ENCODE measurements at places on chromosomes 4 and X.

DNA sequence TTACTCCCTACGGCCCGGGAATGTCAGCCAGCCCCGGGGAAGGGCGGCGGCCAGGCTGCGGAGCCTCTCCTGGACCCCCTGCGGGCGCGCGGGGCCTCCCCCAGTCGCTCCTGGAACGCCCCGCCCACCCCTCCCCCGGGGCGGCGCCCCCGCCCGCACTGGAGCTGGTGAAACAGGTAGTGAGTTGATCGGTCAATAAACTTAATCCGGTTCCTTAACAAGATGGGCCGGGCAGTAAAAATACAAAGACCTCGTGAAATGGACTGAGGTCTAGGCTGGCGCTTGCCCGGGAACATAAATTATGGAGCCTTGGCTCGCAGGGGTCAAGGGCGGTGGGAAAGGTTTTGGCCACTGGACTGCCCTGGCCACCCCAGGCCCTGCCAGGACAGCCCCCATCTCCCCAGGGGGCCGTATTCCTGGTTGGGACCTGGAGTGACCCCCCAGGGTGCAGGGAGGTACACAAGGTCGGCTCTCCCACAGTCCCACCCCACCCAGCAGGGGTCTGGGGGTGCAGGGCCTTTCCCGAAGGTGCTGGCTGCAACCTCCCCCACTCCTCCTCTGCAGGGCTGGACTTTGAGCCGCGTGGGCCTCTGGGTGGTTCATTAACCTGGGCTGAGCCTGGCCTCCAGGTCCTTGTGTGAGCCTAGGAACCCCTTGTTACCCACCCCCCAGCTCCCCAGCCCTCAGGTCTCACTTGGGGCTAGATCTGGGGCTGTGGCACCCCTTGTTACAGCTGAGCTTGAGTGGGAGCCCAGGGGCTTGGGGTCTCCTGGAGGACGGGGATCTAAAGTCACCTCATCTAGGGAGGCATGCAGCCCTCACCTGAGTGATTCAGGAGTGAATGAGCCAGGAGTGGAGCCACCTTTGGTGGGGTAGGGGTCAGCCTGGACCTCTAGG lies 2.5 kb downstream of the FGFR3 start:
- DNase-seq: no peak

GRCh38 chr4:159768016-159768415 lies 665.1 kb downstream of the RAPGEF2 start:
- no peak for DNase-seq

- DNase-seq: no peak
Observed at GRCh38 chr4:118810991-118811764, 24.7 kb downstream of the SEC24D start.

GRCh38 chr4:18075823-18076433 lies 54.4 kb upstream of the LCORL start:
- DNase-seq: no peak

DNA sequence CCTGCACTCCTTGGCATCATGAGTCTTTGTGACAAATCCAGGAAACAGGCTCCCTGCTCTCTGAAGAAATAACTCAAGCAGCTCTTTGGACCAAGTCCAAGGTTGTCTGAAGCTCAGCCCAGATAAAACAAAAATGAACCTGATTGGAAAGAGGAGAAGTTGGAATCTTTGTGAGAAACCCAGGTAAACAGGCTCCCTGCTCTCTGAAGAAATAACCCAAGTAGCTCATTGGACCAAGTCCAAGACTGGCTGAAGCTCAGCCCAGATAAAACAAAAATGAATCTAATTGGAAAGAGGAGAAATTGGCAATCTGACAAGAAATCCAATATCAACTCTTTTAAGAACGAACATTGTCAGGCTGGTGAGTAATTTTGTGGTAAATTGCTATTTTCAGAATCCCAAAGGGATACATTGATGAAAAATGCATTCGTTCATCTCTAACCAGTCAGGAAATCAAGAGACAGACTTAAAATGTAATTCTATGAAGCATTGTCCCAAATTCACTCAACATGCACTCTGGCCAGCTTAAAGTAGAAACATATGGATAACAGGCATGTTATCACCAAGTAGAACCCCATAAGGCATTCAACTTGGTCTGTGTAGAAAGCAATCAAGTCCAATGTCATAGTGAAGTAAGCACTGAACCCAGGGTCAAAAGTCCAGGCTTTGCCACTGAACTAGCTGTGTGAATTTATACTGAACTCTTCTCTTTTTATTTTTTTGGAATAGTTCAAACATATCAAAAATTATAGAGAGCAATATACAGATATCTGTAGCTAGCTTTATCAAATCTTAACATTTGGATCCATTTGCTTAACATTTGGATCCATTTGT lies 16.8 kb upstream of the NFXL1 start:
- DNase-seq: no peak

DNA sequence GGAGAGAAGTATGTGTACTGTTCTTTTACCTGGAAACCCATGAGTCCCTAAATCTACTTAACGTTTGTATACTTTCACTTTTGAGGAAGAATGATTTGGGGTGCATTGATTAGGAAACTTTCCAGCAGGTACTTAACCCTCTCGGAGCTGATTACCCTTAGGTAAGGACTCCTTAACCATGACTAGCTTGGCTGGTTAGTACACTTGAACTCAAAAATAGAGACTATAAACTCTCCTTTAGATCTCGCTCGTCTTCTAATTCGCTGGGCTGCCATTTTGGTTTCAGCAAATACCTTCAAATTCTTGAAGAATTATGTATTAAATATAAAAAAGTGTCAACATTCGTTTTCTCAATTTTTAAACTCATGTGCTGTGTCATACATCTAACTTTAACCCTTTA lies 2.0 kb downstream of the USP9X start:
- no peak for DNase-seq

- no peak for DNase-seq
Observed at GRCh38 chr4:101014417-101014816, 332.9 kb downstream of the PPP3CA start.

DNA sequence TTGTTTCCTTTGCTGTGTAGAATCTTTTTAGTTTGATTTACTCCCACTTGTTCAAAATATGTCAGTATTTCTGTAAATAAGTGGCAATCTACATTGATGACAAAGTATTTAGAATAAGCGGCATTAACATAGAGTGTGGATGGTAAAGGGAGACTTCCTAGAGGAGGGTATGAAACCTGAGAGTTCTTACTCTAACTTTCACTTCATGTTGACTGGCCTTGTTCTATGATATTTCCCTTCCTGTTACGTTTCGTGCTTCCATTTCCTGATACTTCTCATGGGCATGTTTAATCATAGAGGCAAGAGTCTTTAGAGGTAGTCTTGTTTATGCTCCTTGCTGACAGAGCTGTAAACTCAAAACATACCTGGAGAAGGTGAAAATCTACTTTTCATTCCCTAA lies 408.9 kb downstream of the GLUD2 start:
- no peak for DNase-seq

DNA sequence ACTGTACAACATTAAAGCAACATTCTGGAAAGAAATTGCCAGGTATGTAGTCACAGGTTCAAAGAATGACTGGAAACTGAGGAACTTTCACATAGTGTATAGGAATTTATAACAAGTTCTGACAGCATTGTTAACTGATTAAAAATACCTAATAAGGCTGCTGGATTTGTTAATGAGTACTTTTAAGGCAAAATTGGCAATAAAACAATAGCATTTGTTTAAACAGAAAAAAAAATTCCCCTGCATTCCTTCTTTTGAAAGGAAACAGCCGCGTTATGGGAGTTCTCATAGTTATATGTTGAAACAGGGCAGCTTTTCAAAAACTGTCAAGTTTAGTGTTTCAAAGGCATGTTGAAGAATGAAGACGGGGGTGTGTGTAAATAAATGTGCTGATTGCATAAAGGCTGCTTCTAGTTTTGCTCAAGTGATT lies 282.5 kb upstream of the FAT1 start:
- no peak for DNase-seq

- DNase-seq: no peak
Observed at GRCh38 chrX:15816438-15816809, 26.1 kb downstream of the ZRSR2 start.

DNA sequence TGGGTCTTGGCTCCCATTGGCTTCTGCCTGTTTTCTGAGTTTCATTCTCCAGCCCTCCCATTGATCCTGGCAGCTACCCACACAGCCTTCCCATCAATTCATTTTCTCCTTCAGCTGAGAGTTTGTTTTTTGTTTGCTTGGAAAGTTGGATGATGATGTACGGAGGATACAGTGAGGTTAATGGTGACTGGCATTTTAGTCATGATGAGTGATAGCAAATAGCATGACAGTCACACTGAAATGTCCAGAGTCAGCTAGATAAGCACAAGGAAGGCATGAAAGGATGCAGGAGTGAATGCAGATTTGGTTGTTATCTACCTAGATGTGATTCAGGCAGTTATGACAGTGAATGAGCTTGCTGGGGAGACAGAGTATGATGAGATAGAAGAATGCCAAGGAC lies 30.6 kb upstream of the LCORL start:
- no peak for DNase-seq

GRCh38 chrX:19544693-19545305 lies 29.5 kb upstream of the MAP3K15 start:
- no peak for DNase-seq

DNA sequence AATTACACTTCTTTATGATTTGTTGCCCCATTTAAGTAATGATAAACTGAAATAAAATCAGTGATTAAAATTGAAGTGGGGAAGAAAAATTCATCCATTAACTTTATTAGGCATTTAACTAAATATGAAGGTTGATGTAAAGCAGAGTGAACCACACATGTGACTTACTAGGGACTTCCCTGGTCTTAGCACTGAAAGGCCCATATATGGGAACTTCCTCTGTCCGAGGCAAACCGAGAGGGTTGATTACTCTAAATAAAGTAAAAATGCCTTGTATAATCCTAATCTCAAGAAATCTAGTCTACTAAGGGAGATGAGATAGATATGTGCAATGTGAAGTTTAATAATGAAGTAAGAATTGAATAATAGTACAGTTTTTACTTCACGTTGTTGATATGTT lies 403.9 kb upstream of the RPS6KA3 start:
- DNase-seq: no peak

DNA sequence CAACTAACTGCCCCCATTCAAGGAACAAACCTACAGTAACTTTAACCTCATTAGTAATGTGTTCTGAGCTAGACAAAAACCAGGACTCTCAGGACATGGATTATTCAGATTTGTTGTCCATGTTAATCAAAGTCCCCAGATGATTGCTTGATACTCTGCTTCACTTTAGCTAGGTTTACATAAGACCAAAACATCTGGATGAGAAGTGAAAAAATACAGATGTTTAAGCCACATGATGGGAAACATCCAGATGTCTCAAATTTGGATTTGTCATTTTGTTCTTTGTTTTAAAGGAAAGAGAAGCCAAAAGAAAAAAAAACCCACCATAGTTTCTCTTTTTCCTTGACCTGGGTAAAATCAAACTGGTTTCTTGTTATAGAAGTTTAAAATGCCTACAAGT lies 48.5 kb upstream of the NRK start:
- no peak for DNase-seq

DNA sequence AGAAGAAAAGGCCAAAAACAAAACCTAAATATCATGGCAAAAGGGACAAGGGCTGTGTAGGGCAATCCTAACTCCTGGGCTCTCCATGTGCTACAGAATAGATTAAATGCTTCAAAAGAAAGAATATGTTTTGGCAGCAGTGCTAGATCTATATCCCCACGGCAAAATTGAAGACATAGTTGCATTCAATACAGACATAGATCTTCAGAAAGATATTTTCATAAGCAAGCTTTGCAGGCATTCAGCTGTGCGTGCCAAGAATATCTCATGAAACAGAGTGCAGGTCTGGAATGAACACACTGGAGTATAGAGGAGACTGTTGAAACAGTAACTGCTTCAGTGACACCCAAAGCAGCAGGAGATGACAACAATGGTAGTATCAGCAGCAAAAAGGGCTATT lies 1476.9 kb downstream of the ARAP2 start:
- DNase-seq: no peak

- DNase-seq: no peak
Observed at GRCh38 chr4:91592125-91592524, 711.6 kb upstream of the GRID2 start.

GRCh38 chr4:113604955-113605354 lies 156.6 kb downstream of the CAMK2D start:
- no peak for DNase-seq

- no peak for DNase-seq
Observed at GRCh38 chr4:185624259-185624589, 88.9 kb upstream of the PDLIM3 start.

DNA sequence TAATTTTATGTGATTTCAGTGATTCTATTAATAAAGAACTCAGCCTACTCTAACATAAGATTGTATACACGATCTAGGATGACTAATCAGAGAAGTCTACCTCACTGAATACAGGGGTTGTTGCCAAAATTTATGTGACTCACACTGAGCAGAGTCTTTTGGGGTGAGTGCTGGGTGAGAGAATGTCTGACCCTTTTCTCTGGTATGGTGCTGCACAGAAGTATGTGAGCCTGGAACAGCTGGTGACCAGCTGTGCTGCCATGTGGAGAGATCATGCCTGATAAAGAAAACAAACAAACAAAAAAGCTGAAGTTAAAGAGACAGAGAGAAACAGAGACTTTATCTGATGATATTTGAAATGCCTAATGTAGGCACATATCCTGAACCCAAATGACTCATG lies 618.1 kb upstream of the GRIA3 start:
- no peak for DNase-seq

- DNase-seq: no peak
Observed at GRCh38 chr4:107999932-108000539, 10.3 kb downstream of the HADH start.

GRCh38 chr4:24674279-24674678 lies 89.9 kb upstream of the DHX15 start:
- DNase-seq: no peak

DNA sequence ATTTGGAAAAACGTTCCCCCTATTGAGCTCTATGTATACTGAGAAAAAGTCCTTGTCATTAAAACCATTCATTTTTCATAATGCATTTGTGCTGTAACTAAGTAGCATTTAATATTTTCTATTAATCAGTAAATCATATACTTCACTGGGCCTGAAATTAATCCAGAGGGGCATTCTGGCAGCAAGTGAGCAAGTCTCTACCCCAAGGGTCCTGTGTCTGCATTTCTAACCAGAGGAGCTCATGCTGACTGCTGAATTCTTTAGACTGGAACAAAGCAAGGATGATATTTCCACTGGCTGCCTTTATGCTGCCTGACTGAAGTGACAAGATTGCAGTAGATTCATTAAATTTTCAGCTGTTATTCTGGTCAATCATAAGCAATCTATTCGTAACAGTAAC lies 246.5 kb downstream of the SLITRK2 start:
- no peak for DNase-seq

GRCh38 chr4:145829629-145830395 lies 108.8 kb downstream of the ZNF827 start:
- DNase-seq: no peak

DNA sequence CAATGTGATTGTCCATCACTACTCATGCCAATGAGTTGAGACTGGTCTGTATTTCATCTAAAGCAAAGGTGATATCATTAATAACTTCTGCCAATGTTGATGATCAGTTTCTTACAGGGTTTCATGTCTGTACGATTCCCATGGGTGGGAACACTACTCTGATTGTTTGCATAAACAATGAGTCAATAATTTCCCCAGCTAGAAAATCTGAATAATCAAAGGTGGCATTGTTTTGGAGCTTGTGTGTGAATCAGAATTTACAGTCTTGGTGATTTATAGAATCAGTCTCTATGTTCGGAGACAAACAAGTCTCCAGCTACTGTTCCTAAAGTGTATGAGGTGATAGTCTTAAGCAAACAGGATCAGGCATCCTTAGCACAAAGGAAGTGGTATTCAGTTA lies 35.5 kb upstream of the PARM1 start:
- DNase-seq: no peak

Measured in stimulated activated CD4-positive, alpha-beta T cell treated with anti-CD3 and anti-CD28 coated beads, Interleukin-4, amount 100 ng/mL, for 4 hours (primary cell).